Activated CD4-positive, alpha-beta memory T cell treated with anti-CD3 and anti-CD28 coated beads for 36 hours (primary cell): ENCODE measurements at places on chromosomes 6 and 20.

GRCh38 chr20:9955646-9956045, 79.1 kb upstream of the ANKEF1 start:
- DNase-seq, result no peak

GRCh38 chr6:130681028-130681427, 146.2 kb upstream of the SMLR1 start:
- no peak for DNase-seq

GRCh38 chr6:155173488-155173887, 90.3 kb upstream of the CLDN20 start:
- no peak for DNase-seq

DNA sequence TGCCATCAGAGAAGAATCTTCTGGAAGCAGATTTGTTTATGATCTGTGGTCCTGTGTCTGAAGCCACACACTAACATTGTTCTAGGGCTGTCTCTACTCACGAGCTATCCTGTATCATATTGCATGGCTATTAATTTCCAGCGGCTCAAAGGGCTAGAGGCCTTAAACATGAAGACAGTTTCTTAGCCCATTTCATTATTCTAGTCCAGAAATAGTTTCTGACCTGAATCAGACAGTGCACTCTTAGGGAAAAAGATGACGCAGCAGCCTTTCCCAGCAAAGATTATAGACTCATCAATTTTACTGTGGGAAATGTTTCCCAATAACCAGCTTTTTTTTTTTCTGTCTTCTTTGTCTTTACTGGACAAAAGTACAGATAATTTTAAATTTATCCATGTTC, 105.3 kb upstream of the SUPT3H start:
- no peak for DNase-seq

DNA sequence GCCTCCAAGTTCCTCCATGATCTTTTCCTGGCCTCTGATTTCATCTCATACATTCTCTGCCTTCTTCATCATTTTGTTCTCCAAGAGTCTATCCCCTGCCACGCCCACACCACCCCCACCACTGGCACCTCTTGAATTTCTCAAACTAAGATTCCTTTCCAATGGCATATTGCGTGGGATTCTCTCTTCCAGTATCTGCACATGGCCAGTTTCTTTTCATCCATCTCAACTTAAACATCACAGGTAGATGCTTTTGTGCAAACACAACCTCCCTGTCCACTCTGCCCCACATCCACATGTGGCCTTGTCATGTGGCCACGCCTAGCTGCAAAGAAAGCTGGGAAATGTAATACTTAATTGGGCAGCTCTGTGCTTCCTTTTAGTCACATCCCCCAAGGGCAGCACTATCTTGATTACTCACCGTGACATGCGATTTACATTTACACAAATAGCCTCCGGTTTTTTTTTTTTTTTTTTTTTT, 33.4 kb upstream of the ZMYND8 start:
- no peak for DNase-seq
